Motor neuron (in vitro differentiated cells): ENCODE measurements at places on chromosomes 6 and 20.

GRCh38 chr20:49507741-49508434 is 25.4 kb upstream of the KCNB1 start:
- ATAC-seq, result no peak

DNA sequence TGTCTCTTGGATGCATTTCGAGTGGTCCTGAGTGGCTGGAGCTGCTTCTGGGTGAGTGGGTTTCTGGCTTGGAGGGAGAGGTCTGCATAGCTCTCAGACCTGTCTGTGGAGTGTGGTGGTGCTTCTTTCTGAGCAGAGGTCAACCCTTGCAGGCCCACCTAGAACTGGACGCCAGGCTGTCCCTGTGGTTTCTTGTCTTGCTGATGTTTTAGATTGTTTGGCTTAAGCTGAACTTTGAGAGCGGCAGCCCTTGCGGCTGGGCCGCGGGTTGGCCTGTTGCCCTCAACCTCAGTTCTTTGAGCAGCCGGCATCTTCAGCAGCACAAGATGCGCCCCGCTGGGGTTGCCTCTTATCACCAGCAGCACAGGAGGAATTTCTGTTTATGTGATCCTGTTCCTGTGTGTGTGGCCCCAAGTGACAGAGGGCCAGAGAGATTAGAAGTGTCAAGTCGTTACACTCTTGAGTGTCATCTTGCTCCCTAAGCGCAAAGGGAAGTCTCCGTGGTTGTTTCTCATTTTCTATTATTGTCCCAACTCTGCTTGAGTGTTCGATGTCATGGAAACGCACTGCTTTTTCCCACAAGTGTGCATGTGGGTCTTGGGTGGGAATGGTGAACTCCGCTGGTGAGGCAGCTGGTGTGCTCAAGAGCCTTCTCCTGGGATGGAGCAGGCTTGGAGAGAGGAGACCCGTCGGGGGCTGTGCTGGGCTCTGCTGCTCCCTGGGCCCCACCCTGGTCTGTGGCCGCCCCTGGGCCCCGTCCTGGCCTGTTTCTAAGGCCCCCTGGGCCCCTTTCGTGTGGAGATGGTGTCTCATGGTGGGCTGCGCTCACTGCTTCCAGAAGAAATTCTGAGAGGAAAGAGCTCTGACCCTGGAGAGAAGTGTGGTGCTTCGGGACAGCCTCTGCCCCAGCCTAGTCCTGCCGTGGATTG is 20.1 kb upstream of the SLC22A1 start:
- ATAC-seq, result no peak

DNA sequence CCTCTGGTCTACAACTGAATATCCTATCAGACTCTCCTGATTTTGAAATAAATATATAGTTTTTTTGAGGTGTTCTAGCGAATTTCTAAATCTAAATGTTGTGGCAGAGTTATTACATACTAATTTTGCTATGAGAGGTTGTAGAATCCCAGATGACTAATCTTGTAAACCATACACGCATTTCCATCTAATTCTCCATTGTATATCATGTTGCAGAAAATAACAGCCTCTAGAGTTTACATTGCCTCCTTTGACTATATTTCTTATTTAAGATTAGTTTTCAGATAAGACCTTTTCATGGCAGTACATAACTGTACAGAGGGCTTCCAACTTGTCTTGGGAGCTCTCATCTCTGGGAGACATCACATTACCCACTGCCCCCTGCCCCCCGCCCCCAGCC is 22.9 kb downstream of the PTPN1 start:
- no peak for ATAC-seq

GRCh38 chr6:4055420-4056041 is 23.4 kb downstream of the FAM217A start:
- ATAC-seq, result peak; percentile 94

- no peak for ATAC-seq
These were observed 111.0 kb downstream of the NCOA3 start for GRCh38 chr20:47612670-47613069.

GRCh38 chr6:125073071-125073470 is 80.5 kb upstream of the TPD52L1 start:
- ATAC-seq, result no peak

- no peak for ATAC-seq
These were observed 132.7 kb upstream of the SLC24A3 start for GRCh38 chr20:19079536-19080299.

- no peak for ATAC-seq
These were observed 685.6 kb downstream of the DOK5 start for GRCh38 chr20:55160996-55161395.

DNA sequence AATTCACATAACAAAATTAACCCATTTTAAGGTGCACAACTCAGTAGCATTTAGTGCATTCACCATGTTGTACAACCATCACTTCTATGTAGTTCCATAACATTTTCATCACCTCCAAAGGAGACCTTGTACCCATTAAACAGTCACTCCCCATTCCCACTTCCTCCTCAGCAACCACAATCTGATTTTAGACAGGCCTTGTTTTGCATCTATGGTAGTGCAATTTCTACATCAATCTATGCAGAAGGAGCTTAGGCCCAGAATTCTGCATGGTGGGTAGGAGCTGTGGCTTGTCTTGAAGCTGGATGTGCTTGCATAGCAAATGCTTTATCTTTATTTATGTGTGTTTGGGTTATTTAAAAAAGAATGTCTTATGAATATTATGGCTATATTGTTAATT is 13.5 kb upstream of the HLA-DQA1 start:
- no peak for ATAC-seq

DNA sequence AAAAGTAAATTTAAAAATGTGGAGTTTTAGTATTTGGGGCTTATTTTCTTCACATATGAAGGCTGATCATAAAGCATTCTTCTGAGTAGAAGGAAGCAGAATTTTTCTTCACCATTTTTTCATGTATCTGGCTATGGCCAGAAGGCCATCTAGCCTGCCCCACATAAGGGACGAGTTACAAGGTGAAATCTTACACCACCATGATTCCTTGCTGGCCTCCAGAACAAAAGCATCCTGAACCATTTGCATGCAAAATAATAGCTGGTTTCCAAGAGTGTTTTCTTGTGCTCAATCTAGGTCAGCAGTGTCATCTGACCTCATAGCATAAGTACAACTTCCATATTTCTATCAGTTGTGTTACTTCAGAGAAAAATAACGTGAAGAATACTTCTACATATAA is 93.1 kb downstream of the BMP5 start:
- ATAC-seq, result no peak

GRCh38 chr6:168441434-168442391 is 729 bp downstream of the SMOC2 start:
- ATAC-seq, result peak; percentile 65

DNA sequence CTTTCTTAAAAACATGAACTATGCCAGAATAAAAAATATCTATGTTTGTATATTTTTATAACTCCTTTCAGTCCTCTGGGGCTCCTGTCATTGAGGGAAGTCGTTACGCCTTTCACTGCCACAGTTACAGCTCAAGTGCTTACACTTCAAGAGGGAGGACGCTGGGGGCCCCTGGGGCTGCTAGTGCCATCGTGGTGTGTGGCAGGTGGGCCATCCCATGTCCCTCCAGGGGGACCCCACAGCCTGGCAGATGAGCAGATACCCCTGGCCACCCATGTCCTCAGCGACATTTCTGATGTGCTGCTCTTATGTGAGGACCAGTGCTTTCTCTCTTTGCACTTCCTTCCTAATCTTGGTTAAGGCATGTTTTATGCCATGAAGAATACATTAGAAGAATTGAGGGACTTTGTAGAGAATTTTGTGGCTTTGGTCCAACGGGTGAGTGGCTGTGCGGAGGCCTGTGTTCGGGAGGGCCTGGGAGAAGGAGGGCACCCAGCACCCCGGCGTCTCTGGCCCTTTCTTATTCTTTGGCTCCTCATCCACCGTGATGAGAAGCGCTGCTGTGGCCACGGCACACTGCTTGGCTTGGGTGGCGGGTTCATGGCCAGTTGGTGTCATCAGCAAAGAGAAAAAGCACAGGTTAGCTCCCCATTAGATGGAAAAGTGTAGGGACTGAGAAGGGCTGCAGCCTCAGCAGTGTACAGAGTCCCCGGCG is 38.3 kb upstream of the SYNJ2 start:
- no peak for ATAC-seq
